Progenitor cell of endocrine pancreas (in vitro differentiated cells): ENCODE measurements at places on chromosomes 3 and 15.

DNA sequence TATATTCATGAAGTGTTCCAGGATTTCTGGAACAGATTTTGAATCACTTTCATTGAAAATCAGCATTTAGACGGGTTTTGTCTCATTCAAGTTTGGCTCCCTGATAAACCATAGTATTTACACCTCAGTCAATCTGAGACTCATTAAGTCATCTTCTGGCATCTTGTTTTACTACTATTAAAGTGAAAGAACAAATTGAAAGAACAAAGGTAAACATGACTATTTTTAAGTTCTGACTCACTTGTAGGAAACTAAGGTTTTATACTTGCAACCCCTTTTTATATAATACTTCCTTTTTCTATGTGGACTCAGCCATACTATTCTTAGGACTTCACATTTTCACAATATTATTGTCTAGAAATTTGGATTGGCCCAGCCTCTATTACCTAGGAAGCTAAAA lies 854.4 kb downstream of the SQOR start:
- no peak for DNase-seq

- DNase-seq = peak; percentile 56
These were observed 204.9 kb downstream of the CNTN4 start for GRCh38 chr3:2303566-2303965.

DNA sequence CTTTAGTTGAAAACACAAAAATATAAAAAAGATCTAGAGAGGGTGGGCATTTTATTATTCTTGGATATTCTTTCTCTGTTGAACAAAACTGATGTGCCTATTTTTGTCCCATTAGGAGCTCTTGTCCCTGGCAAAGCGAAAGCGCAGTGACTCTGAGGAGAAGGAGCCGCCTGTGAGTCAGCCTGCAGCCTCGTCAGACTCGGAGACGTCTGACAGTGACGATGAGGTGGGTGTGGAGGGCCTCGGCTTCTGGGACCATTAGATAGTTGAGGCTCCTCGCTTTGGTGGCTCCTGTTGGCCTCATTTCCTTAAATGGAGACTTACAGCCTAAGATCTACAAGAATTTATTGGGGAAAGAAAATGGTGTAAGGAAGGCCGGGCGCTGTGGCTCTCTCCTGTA lies 21.3 kb downstream of the RTF1 start:
- no peak for DNase-seq

DNA sequence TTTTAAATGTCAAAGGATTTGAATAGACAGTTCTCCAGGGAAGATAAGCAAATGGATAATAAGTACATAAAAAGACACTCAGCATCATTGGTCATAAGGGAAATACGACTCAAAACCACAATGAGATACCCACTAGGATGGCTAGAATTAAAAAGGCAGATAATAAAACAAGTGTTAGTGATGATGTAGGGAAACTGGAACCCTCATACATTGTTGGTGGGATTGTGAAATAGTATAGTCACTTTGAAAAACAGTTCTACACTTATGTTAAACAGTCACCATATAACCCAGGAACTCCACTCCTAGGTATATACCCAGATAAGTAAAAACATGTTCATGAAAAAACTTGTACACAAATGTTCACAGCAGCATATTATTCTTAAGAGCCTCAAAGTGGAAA lies 72.5 kb downstream of the GPR156 start:
- no peak for DNase-seq

- DNase-seq = no peak
These were observed 53.3 kb upstream of the NR2C2 start for GRCh38 chr3:14894085-14894484.

DNA sequence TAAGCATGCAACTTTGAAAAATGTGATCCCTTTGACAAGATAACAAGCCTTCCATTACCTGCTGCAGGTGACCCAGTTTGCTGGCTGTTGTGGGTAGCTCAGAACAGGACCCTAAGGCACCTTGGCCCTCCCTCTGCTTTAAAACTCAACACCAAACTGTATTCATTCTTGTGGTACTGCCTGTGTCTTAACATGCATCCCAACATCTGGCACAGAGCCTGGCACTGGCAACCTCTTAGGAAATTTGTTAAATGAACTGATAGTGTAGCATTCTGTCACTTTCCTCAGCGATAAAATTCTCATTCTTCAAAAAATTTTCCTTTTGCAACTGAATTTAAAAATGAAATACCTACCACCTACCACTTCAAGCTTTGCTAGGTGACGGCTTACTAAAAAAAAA lies 287.3 kb upstream of the ADAMTS9 start:
- DNase-seq = no peak

- DNase-seq = no peak
These were observed 59.7 kb downstream of the GRIP2 start for GRCh38 chr3:14480207-14481017.

- DNase-seq = no peak
These were observed 422.2 kb downstream of the GBE1 start for GRCh38 chr3:81339040-81339845.

DNA sequence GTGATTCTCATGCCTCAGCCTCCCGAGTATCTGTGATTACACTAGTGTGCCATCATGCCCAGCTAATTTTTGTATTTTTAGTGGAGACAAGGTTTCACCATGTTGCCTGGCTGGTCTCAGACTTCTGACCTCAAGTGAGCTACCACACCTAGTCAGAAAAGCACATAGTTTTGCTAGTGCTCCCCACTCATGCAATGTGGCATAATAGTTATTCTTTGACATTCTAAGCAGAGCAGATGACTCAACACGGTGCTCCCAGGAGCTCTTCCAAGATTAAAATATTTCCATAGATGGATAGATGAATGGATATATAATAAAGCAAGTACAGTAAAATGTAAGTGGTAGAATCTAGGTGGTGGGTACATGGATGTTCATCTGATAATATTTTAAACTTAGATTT lies 53.1 kb upstream of the GK5 start:
- no peak for DNase-seq

- no peak for DNase-seq
These were observed 11.5 kb upstream of the VPS8 start for GRCh38 chr3:184800349-184800930.

- DNase-seq = no peak
These were observed 163.3 kb upstream of the IL12A start for GRCh38 chr3:159825216-159825854.

GRCh38 chr3:172527306-172527705 lies 4.1 kb upstream of the TNFSF10 start:
- DNase-seq = no peak

- DNase-seq = no peak
These were observed 246.2 kb upstream of the CHRM5 start for GRCh38 chr15:33722005-33722672.

DNA sequence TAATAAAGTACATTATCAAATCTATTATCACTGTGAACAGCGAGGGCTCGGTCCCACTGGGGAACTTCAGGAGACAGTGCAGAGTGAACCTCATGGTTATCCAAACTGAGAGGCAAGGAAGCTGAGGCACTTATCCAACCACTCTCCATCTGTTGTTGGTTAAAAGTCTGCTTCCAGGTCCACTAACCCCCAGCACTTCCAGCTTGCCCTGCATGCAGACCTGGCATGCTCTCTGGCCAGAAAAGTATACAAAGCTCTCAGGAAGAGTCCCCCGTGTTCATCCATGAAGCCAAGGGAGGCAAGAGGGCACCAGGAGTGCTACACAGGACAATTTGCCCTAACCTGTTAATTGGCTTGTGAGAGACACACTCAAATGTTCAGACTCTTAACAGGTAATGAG lies 36.0 kb downstream of the FBN1 start:
- no peak for DNase-seq

- DNase-seq = no peak
These were observed 1.1 kb downstream of the ZBTB20 start for GRCh38 chr3:115146032-115146417.

DNA sequence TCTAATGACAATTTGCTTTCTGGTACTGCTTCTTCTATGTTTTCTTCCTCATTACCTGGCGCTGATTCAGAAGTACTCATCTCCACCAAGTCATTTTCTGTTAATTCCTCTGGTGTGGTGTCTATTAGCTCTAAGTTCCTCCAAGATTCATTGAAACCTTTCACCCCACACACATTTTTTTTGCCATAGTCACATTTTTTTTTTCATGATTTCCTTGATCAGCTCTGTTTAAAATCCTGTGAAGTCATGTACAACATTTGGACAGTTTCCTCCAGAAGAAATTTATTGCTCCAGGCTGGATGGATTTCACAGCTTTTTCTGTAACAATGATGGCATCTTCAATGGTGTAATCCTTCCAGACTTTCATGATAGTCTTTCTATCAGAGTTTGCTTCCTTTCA lies 243.2 kb upstream of the VEPH1 start:
- no peak for DNase-seq

- DNase-seq = no peak
These were observed 92.2 kb downstream of the NFKBIZ start for GRCh38 chr3:101941318-101942040.

GRCh38 chr15:96365781-96366525 lies 35.5 kb downstream of the NR2F2 start:
- no peak for DNase-seq

- peak; percentile 43 for DNase-seq
These were observed 127.9 kb downstream of the ST8SIA2 start for GRCh38 chr15:92521624-92522008.

- DNase-seq = no peak
These were observed 424.1 kb upstream of the KCNMB2 start for GRCh38 chr3:178112134-178112533.

DNA sequence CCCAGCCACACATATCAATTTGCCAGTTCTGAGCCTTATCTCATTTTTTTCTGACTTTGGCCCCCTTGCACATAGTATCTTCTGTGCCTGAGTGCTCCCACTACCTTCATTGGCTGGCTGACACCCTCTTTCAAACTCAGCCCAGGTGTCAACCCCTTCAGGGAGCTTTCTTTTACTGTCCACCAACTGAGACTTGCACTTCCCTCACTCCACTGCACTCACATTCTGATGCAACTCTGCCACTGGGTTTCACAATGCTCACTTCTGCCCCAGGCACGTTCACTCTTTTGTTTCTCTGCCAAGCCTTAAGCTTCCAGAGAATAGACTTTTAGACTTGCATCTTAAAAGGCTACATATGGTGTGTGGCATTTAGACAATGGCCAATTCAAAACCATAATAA lies 101.5 kb upstream of the CBLB start:
- DNase-seq = no peak

DNA sequence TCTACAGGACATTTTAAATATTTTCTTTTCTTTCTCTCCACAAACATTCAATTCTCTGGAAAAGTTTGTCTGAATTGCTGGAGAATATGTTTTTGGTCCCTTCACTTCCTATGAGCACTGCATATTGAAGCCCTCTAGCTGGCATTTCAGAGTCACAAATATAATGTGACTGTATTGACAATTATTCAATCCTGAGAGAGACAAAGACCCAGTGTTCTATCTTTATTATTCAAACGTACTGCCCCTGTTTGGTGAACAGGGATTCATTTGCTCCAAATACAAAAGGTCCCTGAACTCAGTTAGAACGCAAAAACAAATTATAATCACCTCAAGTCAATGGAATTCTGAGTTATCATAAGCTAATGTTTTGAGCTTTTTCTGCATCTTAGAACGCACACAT lies 173.1 kb upstream of the CDIN1 start:
- no peak for DNase-seq

GRCh38 chr3:137330246-137330645 lies 372.5 kb downstream of the IL20RB start:
- DNase-seq = no peak

DNA sequence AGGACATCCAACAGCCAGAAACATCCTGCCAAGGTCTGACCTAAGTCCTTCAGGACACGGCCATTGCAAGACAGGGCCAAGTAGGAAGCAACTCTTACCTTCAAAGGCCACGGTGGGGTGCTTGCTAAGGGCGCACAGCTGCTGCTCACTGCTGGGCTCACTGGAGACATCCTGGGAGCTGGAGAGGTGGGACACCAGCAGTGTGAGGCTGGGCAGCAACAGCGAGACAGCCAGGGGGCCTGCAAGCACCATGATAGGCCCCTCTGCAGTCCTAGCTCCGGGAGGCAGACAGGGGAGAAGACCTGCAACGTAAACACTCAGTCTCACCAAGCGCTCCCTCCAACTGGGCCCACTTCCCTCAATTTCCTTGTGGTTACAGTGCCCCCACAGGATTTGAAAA lies 79.2 kb downstream of the SEMA5B start:
- DNase-seq = no peak

GRCh38 chr3:43032646-43033628 lies 53.8 kb downstream of the GASK1A start:
- no peak for DNase-seq

- no peak for DNase-seq
These were observed 125.9 kb downstream of the MYRIP start for GRCh38 chr3:39935261-39935660.

- DNase-seq = no peak
These were observed 339.2 kb upstream of the ONECUT1 start for GRCh38 chr15:53129121-53129904.

DNA sequence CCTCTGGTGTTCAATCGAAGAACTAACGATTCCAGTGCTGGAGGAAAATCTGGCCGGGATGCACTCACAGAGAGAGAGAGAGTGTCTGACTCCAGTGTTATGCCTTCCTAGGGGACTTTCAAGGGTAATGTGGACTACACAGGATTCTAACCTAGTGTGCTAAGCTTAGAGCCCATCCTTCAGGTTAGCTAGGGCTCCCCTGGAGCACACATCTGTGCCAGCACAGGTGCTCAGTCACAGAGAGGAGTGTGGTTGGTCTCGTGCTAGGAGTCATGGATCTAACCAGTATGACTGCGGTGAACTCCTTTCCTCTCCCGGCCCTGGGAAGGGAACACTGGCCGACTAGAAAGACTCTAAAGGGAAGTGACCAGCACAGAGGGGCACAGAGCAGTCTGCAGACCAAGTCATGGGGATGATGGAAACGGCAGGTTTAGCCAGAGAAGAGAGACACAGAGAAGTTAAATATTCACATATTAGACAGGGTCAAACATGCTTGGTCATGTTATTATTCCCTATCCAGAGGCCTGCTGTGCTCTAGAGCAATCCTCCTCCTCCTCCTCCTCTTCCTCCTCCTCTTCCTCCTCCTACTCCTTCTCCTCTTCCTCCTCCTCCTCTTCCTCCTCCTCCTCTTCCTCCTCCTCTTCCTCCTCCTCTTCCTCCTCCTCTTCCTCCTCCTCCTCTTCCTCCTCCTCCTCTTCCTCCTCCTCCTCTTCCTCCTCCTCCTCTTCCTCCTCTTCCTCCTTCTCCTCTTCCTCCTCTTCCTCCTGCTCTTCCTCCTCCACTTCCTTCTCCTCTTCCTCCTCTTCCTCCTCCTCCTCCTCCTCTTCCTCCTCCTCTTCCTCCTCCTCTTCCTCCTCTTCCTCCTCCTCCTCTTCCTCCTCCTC lies 280.3 kb downstream of the XXYLT1 start:
- no peak for DNase-seq

GRCh38 chr3:24945563-24945962 lies 450.9 kb upstream of the THRB start:
- no peak for DNase-seq

- DNase-seq = no peak
These were observed 74.7 kb downstream of the SPATA16 start for GRCh38 chr3:173066044-173067004.
